ENCODE measurements at places on chromosomes 4 and X.
A peak's percentile ranks its signal among the peaks of the same experiment; 100 is the strongest.

DNA sequence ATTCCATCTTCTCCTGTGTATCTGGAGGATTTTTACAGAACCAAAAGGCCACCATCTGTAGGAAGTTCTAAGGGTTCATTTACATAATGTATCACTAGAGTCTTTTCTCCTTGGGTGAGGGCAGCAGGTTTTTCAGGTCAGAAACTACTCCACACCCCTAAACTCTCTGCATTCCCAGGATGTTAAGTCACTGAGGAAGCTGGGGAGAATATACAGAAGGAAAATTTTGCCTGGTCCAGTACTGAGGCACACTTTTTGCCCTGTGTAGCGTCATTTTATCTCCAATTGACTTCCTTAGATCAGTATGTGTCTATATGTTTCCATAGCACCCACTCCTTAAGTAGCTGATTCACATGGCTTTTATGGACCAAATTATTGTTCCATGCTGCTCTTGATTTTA, 17.0 kb downstream of the XKRX start:
- DNase-seq, result no peak

DNA sequence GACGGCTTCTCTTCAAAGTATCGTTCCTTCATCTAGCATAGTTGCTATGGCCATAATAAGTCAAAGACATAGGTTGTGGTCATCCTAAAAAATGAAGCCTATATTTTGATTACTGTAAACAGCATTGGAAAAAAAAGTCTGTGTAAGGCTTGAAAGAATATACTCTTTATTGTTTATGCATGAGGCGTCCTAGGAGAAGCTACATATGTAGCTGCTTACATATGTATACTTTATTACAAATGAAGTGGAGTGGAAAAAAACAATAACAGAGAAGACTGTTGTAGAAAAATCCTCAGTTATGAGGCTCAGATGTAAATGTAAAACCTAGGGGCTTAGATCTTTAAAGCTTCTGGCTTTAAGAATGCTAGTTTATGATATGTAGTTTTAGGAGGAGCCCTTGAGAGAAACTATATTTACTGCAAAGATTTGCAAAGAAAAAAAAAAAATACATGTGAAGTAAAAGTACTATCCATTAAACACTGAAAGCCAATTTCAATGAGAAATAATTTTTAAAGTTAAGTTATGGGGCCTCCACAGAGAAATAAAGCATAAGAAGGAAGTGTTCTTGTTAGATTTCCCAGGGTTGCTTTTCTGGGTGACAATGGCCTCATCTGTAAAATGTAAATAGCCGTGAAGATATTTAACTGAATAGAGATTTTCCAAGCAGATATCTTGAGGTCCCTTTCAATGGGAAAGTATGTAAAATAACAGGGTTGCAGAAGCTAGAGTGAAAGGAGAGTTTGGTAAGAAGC, 598.2 kb downstream of the TRIML1 start:
- DNase-seq, result no peak

DNA sequence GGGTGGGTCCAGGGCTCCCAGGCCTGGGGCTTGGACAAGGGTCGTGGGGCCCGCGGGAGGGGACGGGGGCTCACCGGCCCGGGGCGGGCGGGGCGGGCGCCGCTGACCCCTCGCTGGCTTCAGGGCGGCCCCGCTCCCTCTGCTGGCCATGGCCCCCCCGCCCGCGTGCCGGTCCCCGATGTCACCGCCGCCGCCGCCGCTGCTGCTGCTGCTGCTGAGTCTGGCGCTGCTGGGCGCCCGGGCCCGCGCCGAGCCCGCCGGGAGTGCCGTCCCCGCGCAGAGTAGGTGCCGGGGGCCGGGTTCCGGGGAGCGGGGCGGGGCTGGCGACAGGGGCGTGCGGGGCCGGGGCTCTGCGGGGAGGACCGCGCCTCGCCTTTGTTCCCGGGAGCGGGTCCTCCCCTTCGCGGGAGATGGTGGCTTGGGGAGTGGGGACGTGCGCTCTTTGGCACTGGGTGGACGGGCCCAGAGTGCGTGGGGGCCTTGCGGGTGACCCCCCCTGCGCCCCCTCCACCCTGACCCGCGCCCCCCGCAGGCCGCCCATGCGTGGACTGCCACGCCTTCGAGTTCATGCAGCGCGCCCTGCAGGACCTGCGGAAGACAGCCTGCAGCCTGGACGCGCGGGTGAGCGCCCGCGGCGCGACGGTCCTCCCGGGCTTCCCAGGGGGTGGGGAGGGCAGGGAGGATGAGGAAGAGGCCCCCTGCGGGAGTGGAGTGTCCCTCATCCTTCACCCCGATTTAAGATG, 16.8 kb upstream of the NAT8L start:
- DNase-seq, result peak; percentile 52

- DNase-seq, result no peak
These were observed 16.6 kb downstream of the BST1 start for GRCh38 chr4:15719506-15719905.

GRCh38 chr4:3179126-3179706, 69.7 kb upstream of the MSANTD1 start:
- no peak for DNase-seq

DNA sequence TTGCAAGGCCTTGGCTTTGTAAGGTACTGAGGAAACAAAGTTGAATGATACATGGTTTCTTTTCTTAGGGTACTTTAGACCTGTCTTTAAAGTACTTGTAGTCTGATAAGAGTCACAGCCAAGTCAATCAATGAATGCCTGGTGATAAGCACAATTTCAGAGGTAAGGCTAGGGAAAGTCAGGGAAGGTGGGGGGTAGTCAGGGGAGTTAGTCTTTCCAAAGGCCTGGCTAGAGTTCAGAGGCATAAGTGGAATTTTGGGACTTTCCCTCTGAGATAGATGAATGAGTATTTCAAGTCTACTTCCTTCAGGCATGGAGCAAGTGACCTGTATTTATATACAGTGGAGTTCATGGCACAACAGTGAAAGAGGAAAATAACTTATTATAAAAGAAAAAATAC, 78.3 kb downstream of the SLC4A4 start:
- no peak for DNase-seq

GRCh38 chr4:152072001-152072485, 311.2 kb upstream of the GATB start:
- DNase-seq, result no peak

DNA sequence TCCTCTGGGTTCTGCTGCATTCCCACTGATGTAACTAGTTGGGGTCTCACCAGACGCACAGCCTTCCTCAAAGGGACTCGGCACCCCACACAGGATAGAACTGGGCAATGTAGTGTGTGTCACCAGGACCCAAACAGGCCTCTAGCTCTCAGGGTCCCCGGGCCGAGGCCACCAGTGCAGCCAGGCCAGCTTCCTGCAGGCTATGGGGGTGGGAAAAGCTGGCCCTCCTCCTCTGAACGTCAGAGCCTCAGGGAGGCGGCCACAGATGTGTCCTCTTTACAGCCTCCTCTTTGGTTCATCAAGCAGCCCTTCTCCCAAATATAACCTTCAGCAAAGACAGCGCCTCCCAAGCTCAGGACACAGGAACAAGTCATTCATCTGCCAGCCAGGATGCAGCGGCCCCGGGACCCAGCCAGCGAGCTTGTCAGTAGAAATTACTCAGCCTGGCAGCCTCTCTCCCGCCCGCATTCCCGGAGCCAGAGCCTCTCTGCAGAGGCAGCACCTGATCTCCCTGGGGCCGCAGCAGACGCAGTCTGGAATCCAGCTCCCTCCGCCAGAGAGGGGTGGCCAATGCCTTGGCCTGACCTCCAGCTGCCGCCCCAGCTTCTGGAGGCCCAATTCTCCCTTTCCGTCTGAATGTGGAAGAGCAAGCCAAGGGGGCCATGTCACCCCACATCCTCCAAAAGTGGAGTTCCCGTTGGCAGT, 288.5 kb downstream of the FBXW7 start:
- no peak for DNase-seq

GRCh38 chrX:24149351-24150050, at the start of gene ZFX:
TSS of gene ZFX (plus strand) at chrX:24149729. CDS start at chrX:24172743, 23,014 bp downstream.
- peak; percentile 36 for DNase-seq

- DNase-seq, result no peak
These were observed 6.2 kb upstream of the IQSEC2 start for GRCh38 chrX:53287493-53288138.

DNA sequence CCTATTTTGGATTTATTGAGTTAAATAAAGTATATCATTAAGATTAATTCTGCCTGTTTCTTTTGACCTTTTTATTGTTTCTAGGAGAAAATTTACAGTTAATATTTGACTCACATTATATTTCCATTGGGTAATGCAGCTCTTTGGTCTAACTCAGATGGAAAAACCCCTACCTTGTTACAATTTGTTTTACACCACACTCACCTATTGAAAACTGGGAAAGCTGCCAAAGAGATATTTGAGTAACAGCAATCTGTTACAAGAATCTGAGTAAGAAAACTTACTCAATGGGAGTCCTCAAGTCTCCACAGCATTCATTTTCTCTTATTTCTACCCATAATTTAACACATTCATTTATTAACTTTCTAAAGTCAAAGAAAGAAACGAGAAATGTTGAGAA, 108.0 kb upstream of the TLL1 start:
- DNase-seq, result no peak

DNA sequence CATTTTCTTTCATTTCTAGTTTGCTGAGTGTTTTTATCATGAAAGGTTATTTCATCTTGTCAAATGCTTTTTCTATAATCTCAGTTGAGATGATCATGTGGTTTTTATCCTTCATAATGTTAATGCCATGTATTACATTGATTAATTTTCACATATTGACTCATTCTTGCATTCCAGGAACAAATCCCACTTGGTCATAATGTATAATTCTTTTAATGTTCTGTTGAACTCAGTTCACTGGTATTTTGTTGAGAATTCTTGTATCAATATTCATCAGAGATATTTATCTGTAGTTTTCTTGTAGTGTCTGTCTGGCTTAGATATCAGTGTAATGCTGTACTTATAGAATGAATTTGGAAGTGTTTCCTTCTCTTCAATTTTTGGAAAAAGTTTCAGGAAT, 16.7 kb upstream of the LHFPL1 start:
- no peak for DNase-seq

GRCh38 chr4:173281406-173282255, 52.5 kb downstream of the HMGB2 start:
- no peak for DNase-seq

DNA sequence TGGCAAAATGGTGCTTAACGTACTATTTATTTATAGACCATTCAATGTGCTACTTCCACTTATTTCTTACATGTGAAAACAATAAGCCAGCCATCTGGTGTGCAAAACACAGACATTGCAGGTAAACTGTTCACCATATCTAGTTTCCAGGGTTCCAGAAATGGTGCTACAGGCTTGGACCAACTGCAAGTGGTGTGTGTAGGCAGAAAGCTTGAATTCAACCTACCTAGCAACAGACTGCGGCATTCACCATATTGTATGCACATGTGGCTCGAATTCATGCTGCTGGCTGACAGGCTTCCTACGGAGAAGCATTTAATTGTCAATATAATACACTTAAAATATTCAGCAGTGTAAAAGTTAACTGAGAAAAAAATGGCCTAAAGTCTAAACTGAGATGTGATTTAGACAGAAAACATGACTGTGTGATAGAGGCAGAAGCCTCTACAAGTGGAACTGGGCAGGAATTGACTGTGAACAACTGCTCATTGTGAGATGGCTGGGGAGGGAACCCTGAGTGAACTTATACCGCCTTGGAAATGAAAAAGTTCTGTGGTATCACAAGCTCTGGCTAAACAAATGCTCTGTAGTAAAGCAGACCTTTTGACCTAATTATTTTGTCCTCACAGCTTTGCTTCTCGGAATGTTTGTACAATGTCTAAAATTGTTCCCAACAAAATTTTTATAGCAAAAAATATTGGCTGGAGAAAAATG, 434.7 kb downstream of the GRIA2 start:
- DNase-seq, result no peak

DNA sequence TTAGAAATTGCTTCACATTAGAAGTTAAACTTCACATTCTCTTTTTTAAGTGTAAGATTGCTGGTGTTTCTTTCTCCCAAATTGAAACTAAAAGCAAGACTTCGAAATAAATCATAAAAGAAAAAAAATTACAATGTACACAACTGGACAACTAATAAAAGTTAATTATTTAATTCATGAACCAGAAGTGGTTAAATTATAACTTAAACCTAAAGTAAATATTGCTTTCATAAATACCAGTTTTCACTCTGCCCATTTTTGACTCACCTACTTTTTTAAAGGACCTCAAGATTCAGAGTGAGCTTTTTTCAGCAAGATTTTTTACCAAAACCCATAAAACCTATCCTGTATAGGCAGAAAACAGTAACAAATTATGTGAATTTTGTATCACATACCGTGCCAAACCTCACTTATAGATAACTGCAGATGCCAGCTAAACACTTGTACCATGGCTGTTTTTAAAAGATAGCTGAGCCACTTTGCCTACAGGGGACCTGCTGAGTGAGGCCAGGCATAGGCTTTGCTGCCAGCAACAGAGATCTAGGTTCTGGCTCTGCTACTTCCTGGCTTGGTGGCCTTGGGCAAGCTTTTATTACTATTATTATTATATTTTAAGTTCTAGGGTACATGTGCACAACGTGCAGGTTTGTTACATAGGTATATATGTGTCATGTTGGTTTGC, 259.8 kb downstream of the NR3C2 start:
- no peak for DNase-seq

GRCh38 chr4:68162196-68162595, 32.5 kb upstream of the TMPRSS11F start:
- no peak for DNase-seq

DNA sequence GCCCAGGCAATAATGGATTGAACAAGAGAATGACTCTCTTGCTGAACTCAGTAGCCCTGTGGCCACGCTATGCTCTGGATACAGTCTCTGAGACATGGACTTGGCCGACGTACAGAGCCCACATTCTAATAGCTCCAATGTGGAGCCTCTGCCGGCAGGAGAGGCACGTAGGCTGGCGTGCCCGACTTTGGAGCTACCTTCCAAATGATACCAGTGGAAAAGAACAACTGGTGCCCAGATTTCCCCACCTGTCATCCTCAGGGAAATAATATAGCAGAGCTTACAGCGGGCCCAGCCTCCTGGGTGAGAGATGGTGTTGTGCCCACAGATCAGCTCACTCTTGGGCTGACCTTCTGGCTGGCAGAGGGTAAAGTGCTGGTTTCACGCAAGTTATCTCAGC, 10.6 kb downstream of the NDP start:
- no peak for DNase-seq

DNA sequence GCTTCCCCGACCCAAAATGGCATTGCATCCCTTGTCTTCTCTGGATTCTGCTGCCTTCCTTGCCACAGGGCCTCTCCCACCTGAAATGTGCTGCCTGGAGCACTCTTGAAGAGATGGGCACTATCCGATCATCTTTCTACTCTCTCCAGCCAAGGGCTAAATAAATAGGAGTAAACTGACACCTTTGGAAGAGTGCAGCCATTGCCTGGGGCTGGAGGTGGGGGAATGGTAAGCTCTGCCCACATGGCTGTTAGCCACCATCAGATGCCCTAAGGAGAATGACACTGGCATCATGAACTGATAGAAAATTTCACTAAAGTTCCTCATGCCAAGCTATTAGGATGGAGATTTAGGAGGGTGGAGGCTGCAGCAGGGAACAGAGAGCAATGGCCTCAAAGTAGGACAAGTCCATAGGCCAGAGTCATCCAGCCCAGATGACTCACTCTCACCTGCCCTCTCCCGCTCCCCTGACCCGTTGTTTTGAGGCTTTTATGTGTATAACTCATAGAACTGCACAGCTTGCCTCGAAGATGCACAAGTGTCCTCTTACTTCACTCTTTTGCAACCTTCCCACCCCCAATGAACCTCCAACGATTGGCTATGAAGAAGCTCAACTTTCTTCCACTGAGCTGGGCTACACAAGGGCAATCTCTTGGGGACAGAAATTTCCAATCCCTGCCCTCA, 822 bp upstream of the PFKFB1 start:
- DNase-seq, result no peak

GRCh38 chr4:32219306-32220075, 1499.3 kb downstream of the PCDH7 start:
- DNase-seq, result no peak
